ENCODE measurements at places on chromosomes 7 and 10. TPM values are rescaled to one million over a fixed set of nuclear protein-coding genes. Genes with fewer than 3 reads are reported as not detected.

The KCNK18 gene
- not detected for total RNA-seq

The CYP17A1 gene
- total RNA-seq: not detected

The ERVW-1 gene
- total RNA-seq: not detected

The C10orf90 gene
- total RNA-seq: 3.9 TPM

The VENTX gene
- total RNA-seq: 0.33 TPM

The PRSS37 gene
- not detected for total RNA-seq

The CYP3A7 gene
- total RNA-seq: not detected

The HOGA1 gene
- total RNA-seq: 11.0 TPM

The ASZ1 gene
- total RNA-seq: not detected

The SLC13A4 gene
- total RNA-seq: 0.32 TPM

The GATA3 gene
- 28.2 TPM for total RNA-seq

The GLI3 gene
- 10.2 TPM for total RNA-seq

The COL13A1 gene
- total RNA-seq: 0.73 TPM

The MMRN2 gene
- 23.0 TPM for total RNA-seq

The IDI2 gene
- total RNA-seq: not detected

The METTL27 gene
- 1.6 TPM for total RNA-seq

The FAM25C gene
- not detected for total RNA-seq

The SFXN3 gene
- total RNA-seq: 75.7 TPM

The PNLIPRP3 gene
- total RNA-seq: 0.29 TPM

The ANXA8 gene
- 4.9 TPM for total RNA-seq

The CLDN12 gene
- 52.8 TPM for total RNA-seq

The ATP6V0A4 gene
- total RNA-seq: not detected

Data from breast epithelium (tissue), 4 donors.